Fibroblast of skin of back (primary cell): ENCODE measurements at places on chromosomes 11 and 22.

- DNase-seq = no peak
These were observed 650 bp downstream of the PPM1F start for GRCh38 chr22:21951931-21952465.

GRCh38 chr11:67498544-67498972 lies 6.6 kb downstream of the PITPNM1 start:
- DNase-seq = no peak

GRCh38 chr11:64131683-64132190 lies 34.2 kb downstream of the MACROD1 start:
- DNase-seq = no peak

DNA sequence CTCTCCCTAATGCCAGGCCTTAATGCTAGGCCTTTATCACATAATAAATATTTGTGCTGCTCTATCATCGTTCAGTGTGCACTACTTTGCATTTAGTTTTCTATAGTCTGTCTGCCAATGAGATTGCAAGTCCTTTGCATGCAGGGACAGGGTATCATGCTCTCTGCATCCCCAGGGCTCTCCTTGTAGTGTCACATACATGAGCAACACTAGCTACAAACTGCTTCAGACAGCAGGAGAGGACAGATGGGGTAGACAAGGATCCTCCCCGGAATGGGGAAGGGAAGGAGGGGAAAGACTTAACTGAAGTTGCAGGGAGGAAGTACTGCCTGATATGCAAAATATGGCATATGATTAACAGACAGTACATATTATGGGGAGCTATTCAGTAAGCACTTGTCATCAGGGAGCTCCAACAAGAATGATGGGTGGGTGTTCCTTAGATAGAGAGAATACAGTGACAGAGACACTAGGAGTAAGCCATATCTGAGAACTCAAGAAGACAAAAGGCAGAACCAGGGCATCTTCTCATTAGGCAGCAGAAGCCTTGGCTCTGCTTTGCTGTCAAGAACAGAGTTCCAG lies 42.8 kb downstream of the ZNF202 start:
- no peak for DNase-seq

- no peak for DNase-seq
These were observed 5.1 kb upstream of the LYVE1 start for GRCh38 chr11:10573556-10573955.
